SW480 (cell line): ENCODE measurements at places on chromosomes 5 and 9.
A peak's percentile ranks its signal among the peaks of the same experiment; 100 is the strongest.

DNA sequence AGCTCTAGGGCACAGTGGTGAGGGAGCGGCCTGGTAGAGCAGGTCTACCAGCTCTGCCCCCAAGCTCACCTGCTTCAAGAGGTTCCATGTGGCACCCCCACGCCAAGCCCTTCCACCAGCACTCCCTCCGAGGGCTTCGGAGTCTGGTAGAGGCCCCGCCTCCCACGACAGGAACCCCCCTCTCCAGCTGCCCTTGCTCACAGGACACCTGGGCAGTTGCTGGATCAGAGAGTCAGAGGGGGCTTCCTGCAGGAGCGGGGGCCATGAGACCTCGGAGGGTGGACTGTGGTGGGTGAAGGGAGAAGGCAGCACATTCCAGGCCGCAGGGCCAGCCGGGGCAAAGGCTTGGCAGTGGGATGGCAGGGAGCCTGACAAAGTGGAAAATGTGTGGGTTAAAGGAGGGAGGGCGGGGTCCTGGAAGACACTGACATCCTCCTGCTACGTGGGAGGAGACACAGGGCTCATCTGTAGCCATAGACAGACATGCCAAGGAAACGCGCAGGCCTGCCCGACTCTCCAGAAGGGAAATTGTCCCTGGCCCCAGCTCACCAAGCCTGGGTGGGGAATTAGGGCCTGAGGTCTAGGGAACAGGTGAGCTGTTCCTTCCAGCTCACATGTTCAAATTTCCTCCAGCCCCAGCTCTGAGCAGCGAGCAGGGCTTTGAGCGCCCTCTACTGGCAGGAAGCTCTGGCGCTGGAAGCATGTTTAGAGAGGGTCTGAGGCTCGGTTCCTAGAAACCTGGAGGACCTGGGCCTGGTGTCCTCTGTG lies 74.2 kb downstream of the NTNG2 start:
- peak; percentile 60 for DNase-seq

DNA sequence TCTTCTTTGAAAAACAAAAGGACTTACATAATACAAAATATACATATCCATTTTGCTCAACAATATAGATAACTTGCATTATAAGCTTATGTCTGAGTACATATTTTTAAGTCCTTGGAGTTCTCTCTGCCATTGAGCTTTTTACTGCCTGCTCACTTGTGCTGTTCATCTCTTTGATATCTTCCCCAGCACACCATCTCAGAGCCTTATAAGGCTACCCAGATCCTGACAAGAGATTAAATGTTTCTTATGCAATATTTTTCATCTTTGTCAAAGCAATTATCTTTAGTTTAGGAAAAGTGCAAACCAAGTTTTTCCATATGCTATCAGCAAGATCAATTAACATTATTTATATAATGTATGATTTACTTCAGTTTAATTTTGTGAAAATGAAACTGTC lies 60.7 kb upstream of the ITGA1 start:
- no peak for DNase-seq

- DNase-seq = no peak
Measured at GRCh38 chr9:98502311-98502975, 206.3 kb downstream of the GABBR2 start.

- no peak for DNase-seq
Measured at GRCh38 chr5:27908341-27908740, 870.0 kb upstream of the CDH9 start.

DNA sequence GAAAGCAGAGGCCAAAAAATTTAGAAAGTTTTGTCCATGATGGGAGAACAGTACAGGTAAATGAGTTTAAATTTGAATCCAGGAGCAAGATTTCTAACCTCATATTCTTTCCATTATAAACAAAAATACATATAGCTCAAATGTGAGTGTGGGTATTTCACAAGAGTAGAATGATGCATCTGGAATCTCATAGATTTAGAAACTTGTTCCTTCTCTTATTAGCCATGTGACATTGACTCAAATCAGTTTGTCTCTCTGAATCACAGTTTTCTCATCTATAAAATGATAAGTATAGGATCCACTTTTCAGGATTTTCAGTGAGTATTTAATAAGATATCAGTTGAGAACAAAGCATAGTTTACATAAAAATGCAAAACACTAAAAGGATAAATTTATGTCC lies 436.3 kb upstream of the PAPPA start:
- DNase-seq = no peak

- DNase-seq = no peak
Measured at GRCh38 chr9:82188817-82189216, 200.2 kb downstream of the SPATA31D1 start.

DNA sequence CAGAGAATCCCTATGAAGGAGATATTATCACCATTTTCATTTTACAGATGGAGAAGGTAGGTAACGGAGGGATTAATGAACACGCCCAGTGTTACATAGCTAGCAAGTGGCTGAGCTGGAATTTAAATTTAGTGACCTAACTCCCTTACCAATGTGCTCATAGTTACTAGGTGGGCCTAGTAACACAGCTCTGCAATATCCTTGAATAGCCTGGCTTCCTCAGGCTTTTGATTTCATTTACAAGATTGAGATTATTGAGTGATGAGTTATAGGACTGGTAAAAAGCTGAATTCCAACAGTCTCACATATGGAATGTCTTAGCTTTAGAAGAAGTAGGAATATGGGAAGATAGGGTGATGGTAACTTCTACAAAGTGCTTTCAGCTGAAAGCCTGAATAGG lies 336.3 kb upstream of the KIF2A start:
- no peak for DNase-seq

- no peak for DNase-seq
Measured at GRCh38 chr5:76709762-76710161, 6.2 kb upstream of the F2R start.

DNA sequence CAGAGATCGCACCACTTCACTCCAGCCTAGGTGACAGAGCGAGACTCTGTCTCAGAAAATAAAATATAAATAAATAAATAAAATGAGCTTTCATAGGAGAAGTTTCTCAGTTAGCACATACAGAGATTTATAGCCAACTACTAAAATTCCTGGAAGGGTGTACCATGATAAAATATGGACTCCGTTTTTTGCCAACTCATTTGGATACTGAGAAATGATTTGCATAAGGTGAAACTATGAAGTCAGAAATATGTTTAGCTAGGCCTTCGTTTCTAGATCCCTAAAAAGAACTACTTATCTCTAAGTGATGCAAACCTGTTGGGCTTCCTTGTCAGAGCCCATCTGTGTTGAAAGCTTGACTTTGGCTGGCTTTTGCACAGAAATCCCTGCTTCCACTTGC lies 56.9 kb upstream of the SLC1A1 start:
- DNase-seq = no peak

DNA sequence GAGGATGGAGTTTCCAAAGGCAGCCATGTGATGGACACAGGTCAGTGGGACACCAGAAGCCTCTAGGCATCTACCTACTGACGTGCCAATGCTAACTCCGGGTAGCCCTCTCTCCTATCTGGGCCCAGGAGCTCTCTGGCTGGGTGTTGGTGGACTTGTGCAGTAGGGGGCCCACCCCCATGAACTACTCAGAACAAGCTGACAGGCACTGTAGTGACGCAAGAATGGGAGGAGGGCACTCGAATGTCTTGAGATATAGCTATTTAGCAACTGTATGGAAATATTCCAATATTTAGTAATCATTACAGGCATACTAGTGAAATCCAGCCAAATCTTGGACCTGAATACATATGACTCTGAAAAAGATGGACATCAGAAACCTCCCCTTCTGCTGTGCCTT lies 5.7 kb upstream of the DOCK2 start:
- DNase-seq = no peak

- no peak for DNase-seq
Measured at GRCh38 chr9:96116275-96117064, 185.5 kb downstream of the HSD17B3 start.

DNA sequence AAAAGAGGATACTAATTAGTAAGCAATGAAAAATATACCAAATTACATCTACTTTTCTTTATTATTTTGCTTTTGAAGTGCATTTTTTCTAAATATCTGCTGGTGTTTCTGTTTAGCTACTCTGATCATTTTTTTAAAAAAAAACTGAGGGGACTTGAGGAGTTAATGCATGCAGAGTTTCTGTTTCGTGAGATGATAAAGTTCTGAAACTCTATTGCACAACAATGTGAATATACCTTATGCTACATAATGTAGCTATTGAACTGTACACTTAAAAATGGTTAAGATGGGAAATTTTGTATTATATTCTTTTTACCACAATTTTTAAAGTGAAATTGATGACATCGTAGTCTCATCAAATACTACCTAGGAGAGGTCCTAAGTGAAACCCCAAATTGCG lies 288.3 kb upstream of the NR4A3 start:
- no peak for DNase-seq

DNA sequence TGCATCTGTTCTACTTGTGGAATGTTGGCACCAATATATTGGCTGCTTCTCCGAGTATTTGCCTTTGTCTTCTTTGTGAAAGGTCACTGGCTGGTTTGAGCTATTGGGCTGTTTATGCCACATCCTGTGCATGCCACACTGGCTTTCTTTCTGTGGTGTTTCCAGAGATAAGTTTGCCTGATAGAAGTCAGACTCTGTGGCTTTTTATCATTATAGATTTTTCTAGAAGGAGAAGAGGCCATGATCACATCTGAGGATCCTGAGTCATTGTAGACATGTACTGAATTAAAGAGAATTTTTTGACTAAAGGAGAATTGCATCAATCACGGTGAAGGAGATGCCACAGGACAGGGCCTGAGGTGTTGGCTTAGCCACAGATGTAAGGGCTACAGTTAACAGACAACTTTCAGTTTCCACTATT lies 26.5 kb upstream of the CDKN2B start:
- no peak for DNase-seq

DNA sequence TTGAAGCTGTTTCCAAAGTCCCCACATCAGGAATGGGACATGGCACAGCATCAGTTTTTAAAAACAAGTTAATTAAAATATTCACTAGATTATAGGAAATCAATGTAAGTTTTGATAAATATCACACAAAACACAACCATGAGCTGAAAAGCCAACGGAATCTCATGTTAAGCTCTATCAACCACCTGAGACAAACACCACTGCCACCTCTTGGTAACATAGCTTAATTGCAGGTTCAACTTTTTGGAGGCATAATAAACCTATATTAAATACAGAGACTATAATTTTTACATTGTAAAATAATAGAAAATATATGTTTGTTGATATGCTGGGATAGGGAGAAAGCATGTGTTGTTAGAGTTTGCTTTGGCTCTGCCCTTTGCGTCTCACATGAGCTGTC lies 126.1 kb downstream of the SV2C start:
- no peak for DNase-seq

GRCh38 chr5:101664071-101664791 lies 631.9 kb downstream of the SLCO4C1 start:
- no peak for DNase-seq

GRCh38 chr5:95850391-95850894 lies 27.9 kb upstream of the GLRX start:
- DNase-seq = no peak

DNA sequence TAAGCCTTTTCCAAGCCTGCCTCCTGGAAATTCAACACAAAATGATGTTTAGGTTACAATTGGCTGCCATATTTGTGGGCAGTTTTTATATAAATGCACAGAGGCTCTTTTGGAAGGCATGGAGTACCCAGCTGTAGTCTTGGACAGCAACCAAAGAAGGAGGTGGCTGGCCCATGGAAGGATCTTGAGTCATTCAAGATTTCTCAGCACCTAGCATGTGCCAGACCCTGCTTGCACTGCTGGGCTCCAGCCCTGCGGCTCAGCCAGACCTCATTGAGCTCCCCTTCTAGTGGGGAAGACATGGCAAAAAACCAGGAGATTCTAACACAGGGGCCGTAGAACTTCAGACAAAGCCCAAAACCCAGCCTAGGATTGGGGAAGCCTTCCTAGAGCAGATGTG lies 22.1 kb downstream of the JADE2 start:
- no peak for DNase-seq

- DNase-seq = no peak
Measured at GRCh38 chr5:40679913-40680681, at the start of gene PTGER4. PTGER4 (plus strand) TSS chr5:40679915; CDS start chr5:40680994, 1,079 bp downstream.

DNA sequence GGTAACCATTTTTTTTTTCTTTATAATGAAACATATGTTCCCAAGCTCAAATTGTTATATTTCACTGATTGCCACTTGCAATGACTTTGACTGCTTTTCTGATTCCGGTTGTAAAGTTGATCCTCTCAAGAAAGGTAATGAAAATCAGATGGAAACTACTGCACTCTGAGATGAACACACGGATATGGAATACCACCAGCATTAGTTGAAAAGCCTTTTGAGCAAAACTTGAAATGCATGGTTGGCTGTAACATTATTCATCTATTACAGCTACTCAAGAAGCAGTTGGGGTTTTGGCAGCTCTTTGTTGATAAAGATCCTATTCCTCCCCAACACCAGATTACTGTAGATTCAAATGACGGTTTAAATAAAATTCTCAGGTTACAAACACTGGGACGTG lies 591.6 kb upstream of the DMAC1 start:
- no peak for DNase-seq

- no peak for DNase-seq
Measured at GRCh38 chr5:3381206-3381825, 214.3 kb upstream of the IRX1 start.

- DNase-seq = no peak
Measured at GRCh38 chr5:34663771-34664496, 7.8 kb downstream of the RAI14 start.

DNA sequence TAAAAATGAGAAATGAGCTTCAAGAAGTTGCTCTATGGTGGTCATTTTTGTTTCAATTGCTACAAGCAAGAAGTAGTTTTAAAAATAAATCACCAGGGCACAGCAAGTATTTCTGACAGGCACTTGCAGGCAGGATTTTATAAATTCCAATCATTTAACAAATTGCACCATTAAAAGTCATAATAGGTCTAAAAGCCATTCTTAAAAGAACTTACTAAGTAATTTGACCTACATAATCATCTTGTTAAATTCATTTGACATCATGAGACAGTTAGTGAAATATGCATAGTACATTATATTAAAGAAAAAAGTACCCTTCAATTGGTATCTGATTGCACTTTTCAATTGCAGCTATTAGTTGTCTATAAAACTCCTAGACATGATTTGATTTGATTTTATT lies 31.0 kb downstream of the TLX3 start:
- DNase-seq = no peak

DNA sequence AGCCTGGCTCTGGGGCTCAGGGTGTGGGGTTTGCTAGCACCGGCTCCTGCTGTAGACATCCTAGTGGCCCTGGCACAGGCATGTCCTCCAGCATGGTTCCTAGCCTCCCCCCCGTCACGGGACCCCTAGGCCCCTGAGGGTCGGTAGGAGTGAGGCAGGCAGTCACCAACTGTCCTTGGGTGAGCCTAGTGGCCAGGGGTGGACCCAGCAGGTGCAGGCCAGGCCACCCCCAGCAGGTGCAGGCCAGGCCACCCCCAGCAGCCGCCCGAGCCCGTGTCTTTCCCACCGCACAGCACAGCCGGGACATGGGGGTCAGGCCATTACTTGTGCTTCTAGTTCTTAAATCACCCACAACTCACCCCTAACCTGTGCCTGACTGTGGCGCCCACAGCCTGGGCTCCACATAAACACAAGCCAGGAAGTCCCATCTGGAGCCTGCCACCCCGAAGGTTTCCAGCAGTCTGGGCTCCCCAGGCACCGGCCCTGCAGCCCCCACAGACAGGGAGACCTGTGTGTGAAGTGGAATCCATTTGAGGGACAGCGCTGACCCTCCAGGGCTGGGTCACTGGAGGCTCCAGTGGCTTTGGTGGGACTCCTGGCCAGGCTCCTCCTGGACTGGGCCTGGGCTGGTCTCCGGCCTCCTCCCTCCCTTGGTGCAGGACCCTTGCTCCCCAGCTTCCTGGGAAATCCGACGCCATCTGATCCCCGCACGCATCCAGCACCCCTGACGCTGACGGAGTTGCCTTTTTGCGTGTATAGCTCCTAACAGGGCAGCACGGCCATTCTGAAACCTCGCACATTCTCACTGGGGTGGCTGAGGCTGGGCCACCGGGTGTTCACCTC lies 114.1 kb upstream of the LPCAT1 start:
- no peak for DNase-seq

- DNase-seq = no peak
Measured at GRCh38 chr9:27471789-27472188, 52.3 kb upstream of the IFNK start.
